ENCODE measurements at places on chromosomes 5 and 9.

DNA sequence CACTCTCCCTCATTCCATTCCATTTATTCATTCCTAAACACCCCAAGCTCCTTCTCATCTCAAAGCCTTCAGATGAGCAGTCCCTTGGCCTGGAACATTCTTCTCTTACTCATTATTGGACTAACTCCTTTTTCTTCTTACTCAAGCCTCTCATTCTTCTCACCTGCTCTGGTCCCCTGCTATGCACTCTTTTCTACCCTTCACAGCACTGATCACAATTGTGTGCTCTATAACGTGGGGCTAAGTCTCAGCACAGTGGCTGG lies 212.4 kb downstream of the MAPKAP1 start:
- DNase-seq: no peak

GRCh38 chr9:114231273-114231672 lies 75.9 kb downstream of the COL27A1 start:
- DNase-seq: no peak

GRCh38 chr5:14849516-14850294 lies 21.9 kb downstream of the ANKH start:
- no peak for DNase-seq

GRCh38 chr5:39255406-39255805 lies 36.0 kb upstream of the FYB1 start:
- no peak for DNase-seq

DNA sequence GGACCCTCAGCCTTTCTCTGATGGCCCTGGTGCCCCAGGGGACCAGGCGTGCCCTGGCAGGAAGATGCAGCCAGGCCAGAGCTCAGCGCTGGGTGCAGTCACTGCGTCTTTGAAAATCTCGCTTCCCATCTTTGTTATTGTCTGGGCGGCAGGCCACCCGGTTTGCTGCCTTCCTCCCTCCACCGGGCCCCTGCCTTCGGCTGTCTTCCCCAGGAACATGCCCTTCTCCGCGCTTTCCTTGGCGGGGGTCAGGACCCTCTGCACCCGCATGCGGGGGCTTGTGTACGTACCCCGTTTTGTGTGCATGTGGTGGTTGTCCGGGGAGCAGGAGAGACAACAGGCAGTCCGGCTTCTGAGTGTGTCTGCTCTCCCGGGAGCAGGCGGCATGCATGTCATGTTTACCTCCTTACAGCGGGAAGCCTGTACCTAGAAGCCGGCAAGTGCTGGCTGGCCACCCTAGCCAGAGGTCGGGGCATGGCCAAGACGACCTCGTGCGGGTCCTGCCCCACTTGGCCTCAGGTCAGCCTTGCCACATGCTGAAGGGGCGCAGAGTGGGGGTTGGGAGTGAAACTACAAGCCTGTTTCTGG lies 49.5 kb downstream of the DAB2IP start:
- DNase-seq: no peak

- peak; percentile 69 for DNase-seq
Observed at GRCh38 chr5:56350597-56351170, 117.6 kb upstream of the ANKRD55 start.
